ENCODE measurements at places on chromosomes 7 and 10.

GRCh38 chr7:18191341-18191740, 163.7 kb upstream of the PRPS1L1 start:
- ATAC-seq, result no peak

DNA sequence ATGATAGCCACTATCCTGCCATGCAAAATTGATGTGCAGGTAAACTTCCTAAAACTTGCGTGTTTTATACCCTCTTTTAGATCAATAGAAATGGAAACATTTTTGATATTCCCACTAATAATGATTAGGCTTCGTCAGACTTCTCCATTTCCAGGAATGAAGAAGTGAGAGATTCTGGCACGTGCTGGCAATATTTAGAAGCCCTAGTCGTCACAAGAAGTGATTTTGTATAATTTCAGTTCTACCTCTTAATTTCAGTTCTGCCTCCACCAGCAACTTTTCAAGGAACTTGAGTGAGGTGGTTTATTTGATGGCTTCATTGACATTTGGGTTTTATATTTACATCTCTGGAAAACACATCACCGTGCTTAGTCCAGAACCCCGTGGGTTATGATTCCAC, 61.9 kb downstream of the MRC1 start:
- no peak for ATAC-seq

DNA sequence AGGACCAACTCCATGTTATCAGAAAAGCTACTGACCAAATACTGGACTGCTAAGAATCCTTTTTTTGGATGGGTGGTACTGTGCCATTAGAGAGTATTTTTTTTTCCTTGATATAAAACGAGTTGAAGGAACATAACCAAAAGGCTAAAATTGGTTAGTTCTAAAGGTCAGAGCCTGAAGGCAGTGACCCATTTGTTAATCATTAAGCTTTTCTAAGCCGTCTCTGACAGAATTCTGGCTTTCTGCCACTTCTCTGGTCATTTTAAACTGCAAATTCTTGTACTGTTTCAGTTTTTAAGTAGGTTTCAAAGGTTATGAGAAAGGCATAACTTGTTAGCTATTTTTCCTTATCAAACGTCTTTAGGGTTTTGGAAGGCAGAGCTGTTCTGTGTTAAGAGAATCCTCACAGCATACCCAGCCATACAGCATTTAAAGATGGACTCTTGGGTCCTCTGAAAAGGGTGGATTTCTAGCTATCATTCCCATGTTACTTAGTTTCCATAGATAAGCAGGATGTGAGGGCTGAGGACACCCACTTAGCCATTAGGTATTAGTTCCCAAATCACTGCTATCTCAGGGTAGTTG, 196.8 kb downstream of the RNLS start:
- no peak for ATAC-seq

- no peak for ATAC-seq
Measured at GRCh38 chr7:19106241-19107080, 11.0 kb downstream of the TWIST1 start.

GRCh38 chr7:47264021-47264651, 317.8 kb downstream of the TNS3 start:
- ATAC-seq, result no peak

DNA sequence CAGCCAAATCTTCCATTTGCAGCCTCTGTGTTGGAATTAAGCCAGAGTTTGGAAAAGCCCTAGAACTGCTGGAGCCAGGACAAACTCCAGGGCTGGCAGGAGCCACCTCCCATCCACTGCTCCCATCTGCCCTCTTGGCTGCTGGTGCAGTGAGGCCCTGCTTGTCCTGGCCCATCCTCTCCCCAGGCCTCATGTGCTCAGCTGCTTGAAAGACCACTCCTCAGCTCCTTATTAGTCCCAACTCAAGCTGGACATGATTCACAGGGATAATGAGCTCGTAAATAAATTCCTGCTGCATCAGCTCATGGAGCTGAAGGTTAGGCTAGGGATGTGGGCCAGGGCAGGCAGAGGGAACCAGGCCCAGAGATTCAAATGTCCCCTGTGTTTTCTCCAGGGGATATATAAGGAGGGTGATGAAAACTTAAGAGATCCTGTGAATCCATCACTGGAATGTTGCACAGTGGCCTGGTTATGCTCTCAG, 282.8 kb downstream of the RPS24 start:
- ATAC-seq, result no peak

DNA sequence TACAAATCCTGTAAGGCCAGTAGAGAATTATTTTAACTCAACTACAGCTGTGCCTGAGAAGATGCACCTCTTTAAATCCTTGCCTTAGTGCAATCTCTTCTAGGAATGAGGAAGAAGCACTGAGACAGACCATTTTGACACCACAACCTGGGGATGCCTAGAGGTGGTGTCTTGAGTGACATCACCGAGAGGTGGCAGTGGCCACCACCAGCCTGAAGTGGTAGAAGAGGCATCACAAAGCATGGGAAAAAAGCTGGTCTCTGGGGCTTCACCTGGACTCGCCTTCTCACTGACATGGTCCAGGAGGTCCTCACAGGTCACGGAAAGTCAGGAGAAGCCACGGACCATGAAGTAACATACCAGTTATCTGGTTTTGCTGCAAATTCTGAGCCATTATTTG, 99.2 kb upstream of the PDLIM1 start:
- ATAC-seq, result no peak

DNA sequence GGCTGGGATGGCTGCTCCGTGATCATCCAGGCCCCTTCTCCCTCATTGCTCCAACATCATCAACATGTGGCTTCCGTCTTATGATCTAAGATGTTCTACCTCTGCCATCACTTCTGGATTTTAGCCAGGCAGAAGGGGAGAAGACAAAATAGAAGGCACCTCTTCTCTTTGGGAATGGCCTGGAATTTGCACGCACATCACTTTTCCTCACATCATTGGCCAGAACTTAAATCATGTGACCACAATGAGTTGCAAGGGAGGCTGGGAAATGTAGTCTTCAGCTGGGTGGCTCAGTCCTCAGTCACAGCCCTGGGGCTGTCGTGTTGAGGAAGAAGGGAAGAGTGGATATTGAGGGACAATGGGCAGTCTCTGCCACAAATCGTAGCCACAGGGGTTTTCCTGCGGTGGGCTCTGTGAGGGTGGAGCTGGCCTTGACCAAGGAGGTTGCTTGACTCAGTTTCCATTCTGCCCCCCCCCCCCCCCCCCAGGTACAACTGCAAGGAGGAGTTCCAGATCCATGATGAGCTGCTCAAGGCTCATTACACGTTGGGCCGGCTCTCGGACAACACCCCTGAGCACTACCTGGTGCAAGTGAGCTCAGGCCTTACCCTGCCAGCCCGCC, 50.3 kb downstream of the PALD1 start:
- peak; percentile 50 for ATAC-seq

DNA sequence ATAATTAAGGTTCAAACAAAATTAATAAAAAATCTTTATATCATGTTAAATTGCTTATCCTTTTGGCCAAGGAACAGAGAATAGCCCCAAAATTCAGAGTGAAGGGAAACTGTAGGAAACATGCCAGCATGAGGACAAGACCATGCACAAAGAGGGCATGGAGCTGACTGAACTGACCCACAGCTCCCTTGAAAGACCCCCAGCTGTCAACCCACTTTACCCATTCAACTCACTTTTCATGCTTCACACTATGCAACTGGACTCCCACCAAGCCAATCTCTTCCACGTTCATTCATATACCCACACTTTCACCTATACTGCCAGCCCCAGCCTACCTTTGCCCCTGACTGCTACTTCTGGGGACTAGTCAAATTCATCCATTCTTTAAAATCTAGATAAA, 10.2 kb downstream of the FBXW4 start:
- no peak for ATAC-seq

All from esophagus mucosa (tissue), 1 donor.